ENCODE measurements at places on chromosomes 3 and 15.

GRCh38 chr15:69610858-69611257 lies 158.2 kb downstream of the RPLP1 start:
- DNase-seq = no peak

DNA sequence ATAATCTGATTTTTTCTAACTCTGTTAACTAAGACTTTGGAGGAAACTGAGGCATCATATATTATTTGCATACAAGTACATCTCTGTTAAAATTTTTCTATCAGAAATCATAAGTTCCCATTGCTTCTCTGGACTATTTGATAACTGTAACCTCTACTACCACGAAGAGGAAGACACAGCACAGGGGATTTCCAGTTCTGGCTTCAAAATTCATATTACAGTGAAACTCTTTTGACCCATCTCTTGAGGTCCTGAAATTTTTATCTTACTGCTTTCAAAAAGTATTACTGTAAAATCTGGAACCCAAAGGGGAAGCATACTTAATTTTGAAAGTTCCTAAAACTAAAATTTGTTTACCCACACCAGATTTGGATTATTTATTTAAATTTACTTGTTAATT lies 4.2 kb downstream of the PLSCR1 start:
- DNase-seq = no peak

DNA sequence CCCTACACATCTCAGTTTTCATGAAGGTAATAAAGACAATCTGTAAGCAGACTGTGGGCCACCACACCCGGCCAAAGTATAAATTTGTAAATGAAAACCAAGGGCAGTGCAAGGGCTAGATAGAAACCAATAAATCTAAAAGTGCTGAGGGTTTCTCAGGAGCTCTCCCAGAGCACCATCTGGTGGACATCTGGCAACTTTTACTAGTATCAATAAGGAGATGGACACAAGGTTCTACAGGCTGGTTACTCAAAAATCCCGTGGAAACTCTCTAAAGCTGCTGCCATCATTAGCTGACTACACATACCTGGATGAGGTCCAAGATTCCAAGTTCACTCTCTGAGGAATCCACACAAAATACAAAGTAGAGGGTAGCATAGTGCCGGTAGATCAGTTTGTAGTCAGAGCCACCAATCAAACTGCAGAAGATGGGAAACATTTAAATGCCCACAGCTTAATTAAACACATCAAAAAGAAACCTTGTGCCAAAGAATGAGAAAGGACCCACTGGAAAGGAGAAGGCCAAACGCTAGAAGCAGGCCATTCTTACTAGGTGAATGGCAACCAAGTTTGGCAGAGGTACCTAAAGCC lies 5.5 kb downstream of the AP3S2 start:
- no peak for DNase-seq

GRCh38 chr15:67074886-67075229 lies 9.5 kb downstream of the SMAD3 start:
- no peak for DNase-seq

- no peak for DNase-seq
Observed at GRCh38 chr15:25955628-25956027, 92.5 kb upstream of the ATP10A start.

GRCh38 chr3:27723001-27723445 lies 900 bp upstream of the EOMES start:
- no peak for DNase-seq

DNA sequence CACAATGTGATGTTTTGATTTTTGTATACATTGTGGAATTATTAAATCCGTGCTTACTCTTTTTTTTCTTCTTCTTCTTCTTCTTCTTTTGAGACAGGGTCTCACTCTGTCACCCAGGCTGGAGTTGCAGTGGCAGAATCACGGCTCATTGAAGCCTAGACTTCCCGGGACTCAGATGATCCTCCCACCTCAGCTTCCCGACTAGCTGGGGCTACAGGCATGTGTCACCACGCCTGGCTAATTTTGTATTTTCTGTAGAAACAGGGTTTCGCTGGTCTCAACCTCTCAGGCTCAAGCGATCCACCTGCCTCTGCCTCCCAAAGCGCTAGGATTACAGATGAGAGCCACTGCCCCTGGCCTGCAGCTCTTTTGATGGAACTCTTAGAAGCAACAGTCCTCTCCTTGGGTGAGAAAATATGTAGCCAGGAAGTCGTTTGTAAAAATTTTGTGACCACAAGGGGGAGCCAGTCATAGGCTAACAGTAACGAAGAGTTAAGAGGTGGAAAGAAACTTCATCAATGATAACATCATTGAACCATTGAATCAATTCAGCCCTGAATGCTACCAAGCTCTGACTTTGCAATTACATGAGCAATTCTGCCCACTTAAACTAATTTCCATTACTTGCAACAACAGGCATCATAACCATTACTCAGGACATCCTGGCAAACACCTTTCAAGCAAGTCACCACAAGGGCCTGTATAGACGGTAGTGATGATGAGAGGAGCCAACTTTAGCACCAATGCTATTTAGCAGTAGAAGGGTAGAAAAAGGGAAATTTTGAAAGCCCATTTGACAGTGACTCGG lies 16.7 kb upstream of the CMTM7 start:
- peak; percentile 65 for DNase-seq

DNA sequence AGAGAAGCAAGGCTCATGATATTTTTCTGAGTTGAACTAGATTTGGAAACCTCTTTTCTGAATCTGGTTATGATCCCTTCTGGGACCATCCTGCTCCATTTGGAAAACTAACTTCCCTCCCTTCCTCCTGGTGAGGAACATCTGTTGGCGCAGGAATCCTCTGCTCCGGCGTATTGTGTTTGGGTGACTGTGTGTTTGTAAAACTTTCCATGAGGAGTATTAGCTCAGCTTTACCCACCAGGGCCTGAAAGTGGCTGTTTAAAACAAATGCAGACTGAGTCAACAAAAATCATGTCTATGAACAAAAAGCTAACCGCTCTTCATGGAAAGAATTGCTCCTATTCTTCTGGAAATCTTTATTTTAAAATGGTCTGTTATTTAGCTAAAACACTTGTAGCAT lies 17.7 kb downstream of the STARD9 start:
- no peak for DNase-seq

DNA sequence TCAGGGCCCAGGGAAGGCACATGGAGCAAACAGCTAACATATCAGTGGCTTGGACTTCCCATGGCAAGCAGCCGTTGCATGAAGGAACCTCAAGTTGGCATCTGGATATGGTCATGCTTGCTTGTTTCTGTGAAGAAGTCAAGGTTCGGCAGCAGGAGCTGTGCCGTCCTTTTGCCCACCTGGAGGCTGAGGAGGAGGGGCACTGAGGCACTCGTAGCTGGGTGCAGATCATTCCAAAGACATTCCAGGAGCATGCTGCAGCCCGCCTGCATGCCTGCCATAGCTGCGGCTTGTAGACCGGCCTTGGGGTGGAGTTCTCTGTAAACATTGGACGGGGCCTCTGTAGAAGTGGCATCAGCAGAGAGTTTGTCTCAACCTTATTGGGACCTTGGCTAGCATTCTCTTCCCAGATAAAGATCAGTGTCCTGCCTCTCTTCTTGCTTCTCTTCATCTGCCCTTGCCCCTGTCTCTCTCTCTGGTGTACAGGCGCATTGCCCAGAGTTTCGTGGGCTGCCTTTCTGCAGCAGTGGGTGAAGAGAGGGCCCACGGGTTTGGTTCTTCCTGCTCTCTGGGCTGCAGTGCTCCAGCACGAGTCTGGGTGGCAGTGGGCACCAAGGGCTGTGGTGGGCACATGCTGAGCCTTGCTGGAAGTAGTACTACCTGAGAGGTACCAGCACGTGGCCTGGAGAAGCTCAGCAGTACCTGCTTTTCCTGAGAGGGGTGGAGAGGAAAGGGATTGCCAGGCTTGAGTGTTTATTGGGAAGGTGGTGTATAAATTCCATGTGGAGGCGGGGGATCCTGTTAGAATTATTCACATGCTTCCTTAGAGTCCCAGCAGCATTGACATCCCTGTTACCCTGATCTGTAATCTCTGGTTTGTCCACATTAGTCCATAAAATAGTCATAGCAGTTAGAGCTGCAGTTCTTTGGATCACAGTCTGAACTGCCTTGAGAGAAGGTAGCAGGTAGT lies 49.4 kb downstream of the CHCHD6 start:
- DNase-seq = no peak

DNA sequence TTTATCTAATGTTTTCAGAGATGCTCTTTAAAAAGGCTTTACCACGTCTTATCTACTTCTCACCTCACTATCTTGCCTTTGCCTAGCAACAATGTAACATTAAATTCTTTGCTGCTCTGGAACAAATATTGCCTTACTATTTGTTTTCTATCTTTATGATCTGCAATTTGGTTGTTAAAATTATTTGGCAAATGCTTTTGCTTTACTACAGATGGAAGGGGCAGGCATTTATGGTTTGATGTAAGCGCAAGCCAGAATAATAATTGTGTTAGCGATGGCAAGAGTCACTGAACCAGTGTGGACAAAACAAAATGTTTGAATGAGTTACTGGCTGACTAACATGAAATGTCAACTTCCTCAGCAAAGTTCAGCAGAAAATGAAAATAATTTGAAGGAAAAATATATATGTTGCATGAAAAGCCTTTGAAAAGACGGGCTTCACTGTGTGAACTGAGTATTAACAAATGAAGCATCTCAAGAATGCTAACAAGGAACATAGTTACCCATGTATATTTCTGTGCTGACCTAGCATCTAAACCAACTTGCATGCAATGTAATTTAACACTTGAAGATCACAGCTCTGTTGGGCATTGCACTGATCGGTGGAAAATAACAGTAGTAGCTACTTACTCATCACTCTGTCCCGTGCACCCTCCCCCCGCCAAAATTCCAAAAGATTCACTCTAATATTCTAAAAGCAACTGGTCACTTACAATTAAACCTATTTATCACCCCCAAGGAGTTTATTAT lies 454.0 kb upstream of the ARHGEF26 start:
- DNase-seq = no peak

- DNase-seq = no peak
Observed at GRCh38 chr3:103601666-103602065, 1166.9 kb downstream of the ZPLD1 start.

DNA sequence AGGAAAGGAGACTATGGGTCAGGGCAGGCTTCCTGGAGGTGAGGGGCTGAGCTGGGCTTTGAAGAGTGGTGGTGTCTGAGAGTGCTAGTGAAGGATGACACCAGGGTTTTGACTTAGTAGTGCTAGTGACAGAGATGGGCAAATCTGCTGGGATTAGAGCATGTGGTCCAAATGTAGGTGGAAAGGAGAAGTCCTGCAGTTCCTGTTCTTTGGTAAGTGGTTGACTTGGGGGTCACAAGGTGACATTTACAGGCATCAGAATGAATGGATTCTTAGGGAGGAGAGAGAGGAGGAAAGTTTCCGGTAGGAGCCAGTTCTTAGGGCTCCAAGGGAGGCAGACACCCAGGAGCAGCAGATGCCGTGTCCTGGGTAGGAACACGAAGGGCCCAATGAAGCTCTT lies 796 bp upstream of the DOCK3 start:
- DNase-seq = no peak

GRCh38 chr3:174198199-174198598 lies 660.9 kb upstream of the NAALADL2 start:
- DNase-seq = no peak

- no peak for DNase-seq
Observed at GRCh38 chr15:50425219-50425618, 1.0 kb downstream of the USP8 start.

DNA sequence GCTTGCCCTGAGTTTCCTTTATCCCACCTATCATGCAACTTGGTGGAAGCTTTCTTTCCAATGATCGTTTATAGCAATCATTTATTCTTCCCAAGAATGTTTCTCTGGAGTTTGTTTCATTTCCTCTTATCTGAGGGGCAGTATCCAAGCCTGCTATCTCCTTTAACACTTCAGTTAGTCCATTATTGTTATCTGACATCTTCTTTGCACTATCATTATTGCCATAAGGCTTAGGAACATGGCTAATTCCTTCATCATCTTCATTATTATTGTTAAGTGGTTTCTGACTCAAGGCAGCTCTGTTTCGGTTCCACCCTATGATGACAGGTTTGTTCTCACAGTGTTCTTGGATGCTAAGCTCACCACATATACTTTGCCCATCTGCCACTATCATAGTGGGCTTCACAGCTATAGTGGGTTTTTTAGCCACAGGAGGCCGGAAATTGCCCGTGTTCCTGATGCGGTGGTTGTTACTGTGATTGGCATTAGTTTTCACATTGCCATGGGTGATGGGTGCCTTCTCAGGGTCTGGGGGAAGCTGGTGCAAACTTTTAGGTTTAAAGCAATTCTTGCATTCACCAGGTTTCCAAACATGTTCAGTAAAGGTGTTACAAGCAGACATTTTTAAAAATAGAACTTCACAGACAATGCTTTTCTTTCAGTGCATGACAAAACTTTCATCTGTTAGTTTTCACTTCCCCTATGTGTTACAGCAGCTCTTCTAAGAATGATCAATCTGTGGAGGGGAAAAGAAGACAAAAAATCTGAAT lies 110.6 kb upstream of the TSPAN3 start:
- peak; percentile 29 for DNase-seq

DNA sequence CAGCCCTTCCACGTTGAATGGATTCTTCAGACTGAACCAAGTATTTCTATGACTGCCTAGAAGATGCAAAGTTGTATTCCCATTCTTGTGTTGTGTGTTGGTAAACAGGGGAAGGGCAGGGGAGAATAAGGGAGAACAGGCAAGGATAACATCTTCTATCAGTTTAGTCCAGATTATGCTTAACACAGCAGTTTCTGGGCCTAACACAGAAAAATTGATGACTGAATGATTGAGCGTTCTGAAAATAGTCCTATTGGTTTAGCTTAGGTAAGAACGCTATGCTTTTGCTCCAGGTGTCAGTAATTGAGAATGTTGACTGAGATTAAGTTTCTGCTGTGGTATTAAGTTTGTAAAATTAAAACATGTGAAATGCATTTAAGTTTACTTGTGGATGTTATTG lies 8.6 kb downstream of the FOXB1 start:
- no peak for DNase-seq

Data from activated naive CD8-positive, alpha-beta T cell treated with anti-CD3 and anti-CD28 coated beads, Interleukin-2, amount 50 U/mL, for 24 hours (primary cell).